ENCODE measurements at places on chromosomes 2 and 18. TPM values are rescaled to one million over a fixed set of nuclear protein-coding genes. Genes with fewer than 3 reads are reported as not detected.

Gene UGT1A8
- total RNA-seq: not detected

Gene PRPF40A
- 105 TPM for total RNA-seq

Gene CHRND
- not detected for total RNA-seq

Gene PARD3B
- total RNA-seq: 20.6 TPM

Gene SERPINB4
- not detected for total RNA-seq

Gene TEKT4
- not detected for total RNA-seq

DNA sequence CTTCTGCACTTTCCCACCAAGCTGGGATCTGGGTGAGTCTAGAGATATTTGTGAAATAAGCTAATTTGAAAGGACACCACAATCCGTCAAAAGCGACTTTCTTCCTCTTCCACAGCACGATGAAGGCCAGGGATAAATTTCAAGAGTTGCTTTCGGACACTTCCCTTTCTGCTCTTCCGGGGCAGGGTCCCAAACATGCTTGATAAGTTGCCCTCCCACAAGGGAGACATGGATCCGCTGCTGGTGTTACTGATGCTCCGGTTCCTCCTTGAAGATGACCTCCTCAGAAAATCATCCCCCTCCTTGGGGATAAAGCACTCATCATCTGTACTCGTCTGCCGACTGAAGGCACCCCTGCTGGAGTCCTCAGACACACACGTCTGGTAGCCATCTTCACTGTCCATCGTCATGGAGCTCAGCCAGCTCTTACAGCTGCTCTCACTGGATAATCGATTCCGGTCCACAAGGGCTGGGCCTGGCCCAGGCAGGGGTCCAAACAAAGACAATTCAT is 28.2 kb downstream of the CYTIP start:
- DNase-seq: no peak

GRCh38 chr2:60064687-60065389 is 488.6 kb downstream of the BCL11A start:
- no peak for DNase-seq

DNA sequence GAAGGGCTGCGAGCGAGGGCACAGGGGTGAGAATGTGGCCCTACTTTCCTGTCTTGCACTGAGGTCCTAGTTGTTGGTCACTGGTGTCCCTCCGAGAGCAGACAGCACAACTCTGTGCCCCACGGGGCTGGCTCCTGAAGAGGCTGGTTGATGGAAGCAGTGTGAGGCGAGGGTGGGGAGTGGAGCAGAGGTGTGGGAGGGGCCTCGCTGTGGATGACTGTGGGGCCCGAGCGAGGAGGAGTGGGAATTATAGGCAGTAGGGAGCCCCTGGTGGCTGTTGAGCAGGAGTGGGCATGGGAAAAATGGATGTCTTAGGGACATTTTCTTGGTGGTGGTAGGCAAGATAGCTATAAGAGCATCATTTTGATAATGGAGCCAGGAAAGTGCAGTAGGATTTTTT is 660.5 kb upstream of the HS6ST1 start:
- DNase-seq: no peak

DNA sequence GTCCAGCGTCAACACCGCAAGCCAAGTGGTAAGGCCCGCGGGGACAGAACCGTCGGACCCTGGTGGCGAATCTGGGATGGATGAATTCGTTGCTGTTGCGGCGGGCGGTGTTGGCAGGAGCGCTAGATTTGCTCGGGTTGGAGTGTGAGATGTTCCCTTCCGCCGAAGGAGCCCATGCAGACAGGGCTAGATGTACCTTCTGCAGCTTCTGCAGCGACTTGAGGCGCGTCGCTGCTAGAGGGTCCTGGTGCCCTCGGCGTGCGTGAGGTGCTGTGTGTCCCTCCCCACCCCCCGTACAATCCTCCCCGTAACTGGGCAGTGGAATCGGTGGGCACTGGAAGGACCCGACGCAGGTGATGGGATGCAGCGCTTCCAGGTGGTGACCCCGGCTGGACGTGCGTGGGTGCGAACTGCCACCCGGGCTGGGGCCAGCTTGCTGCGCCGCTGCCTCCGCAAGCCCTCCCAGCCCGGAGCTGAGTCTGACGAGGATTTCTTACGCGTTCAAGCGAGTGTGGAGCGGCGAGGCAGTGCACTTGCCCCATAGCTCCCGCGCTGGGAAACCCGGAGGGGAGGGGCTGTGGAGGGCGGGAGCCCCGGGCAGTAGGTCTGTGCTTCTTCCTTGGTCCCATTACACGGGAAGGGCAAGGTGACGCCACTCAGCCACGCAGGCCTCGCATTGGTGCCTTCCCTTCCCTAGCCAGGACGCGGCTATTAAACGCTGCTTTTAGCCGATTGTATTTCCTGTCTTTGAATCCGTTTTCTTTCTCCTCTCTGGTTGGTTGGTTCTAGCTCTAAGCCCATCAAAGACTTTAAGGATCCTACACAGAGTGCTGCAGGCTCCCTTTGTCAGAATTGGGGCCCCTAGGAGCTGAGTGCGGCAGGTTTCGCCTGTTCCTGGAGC is 34.2 kb downstream of the CHRNA1 start:
- DNase-seq: no peak

GRCh38 chr2:8448824-8449556 is 232.9 kb upstream of the ID2 start:
- DNase-seq: no peak

GRCh38 chr2:96877631-96878092 is 7.8 kb upstream of the SEMA4C start:
- no peak for DNase-seq

GRCh38 chr2:194363878-194364277 is 1293.1 kb upstream of the SLC39A10 start:
- no peak for DNase-seq

GRCh38 chr2:242020196-242021004 is 150.9 kb downstream of the RTP5 start:
- DNase-seq: peak; percentile 19

GRCh38 chr2:160355080-160355479 is 138.5 kb downstream of the RBMS1 start:
- DNase-seq: no peak

GRCh38 chr2:108803045-108803736 is 16.6 kb downstream of the CCDC138 start:
- no peak for DNase-seq

GRCh38 chr2:125274718-125275117 is 1249.6 kb downstream of the CNTNAP5 start:
- no peak for DNase-seq

Measured in fibroblast of lung (primary cell).